Heart left ventricle (tissue), 16 donors: ENCODE measurements at places on chromosomes 3 and 15. TPM values are rescaled to one million over a fixed set of nuclear protein-coding genes. Genes with fewer than 3 reads are reported as not detected.

Gene GRM2
- total RNA-seq = 0.21 TPM

Gene NUP210
- 4.2 TPM for total RNA-seq

Gene ARHGAP31
- 46.9 TPM for total RNA-seq

Gene GOLGA6A
- not detected for total RNA-seq

Gene GABRR3
- not detected for total RNA-seq

Gene CYP8B1
- not detected for total RNA-seq

Gene PCLAF
- 0.60 TPM for total RNA-seq

Gene PAK6
- 9.3 TPM for total RNA-seq

Gene MED12L
- 0.12 TPM for total RNA-seq

Gene LIPH
- total RNA-seq = 0.16 TPM

Gene RAB6B
- total RNA-seq = 56.1 TPM

Gene LDHAL6B
- not detected for total RNA-seq

Gene CDCP1
- 0.54 TPM for total RNA-seq

Gene GPR156
- total RNA-seq = 0.17 TPM

Gene OR5H14
- not detected for total RNA-seq

Gene HRG
- not detected for total RNA-seq

Gene LRRC34
- total RNA-seq = 2.2 TPM

Gene STRC
- not detected for total RNA-seq

Gene VGLL3
- 6.3 TPM for total RNA-seq

Gene TRIM42
- not detected for total RNA-seq

Gene AADAC
- not detected for total RNA-seq

Gene GRAMD1C
- total RNA-seq = 0.49 TPM

Gene NMD3
- 54.8 TPM for total RNA-seq

Gene RAD51
- not detected for total RNA-seq

Gene AGBL1
- total RNA-seq = not detected

Gene JAGN1
- 15.7 TPM for total RNA-seq

Gene CYP19A1
- 1.3 TPM for total RNA-seq

Gene NANOGP8
- not detected for total RNA-seq

Gene FBXW12
- total RNA-seq = not detected
